ENCODE measurements at places on chromosomes 7 and 10. TPM values are rescaled to one million over a fixed set of nuclear protein-coding genes. Genes with fewer than 3 reads are reported as not detected.

GRCh38 chr10:50404021-50404773, 152.9 kb upstream of the ASAH2 start:
- no peak for DNase-seq

Gene PCBD1
- total RNA-seq, result 121 TPM

DNA sequence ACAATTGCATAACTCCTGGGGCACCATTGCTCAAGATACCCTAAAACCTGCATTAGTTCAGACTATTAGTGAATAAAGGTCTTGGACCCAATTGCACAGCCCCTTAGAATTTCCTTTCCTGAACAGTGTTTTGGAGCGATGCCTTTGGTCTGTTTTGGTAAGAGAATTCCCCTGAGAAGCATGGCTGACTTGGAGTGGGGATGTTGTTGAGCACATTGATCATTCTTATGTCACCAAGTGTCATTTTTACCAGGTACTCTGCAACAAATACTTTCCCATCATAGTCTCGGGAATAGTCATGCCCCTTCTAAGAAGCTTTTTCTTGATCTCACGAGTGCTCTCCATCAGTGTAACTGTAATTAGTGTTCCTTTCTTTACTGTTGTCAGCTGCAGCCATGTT, 229.7 kb downstream of the GFRA1 start:
- no peak for DNase-seq

Gene CCDC172
- total RNA-seq, result not detected

Gene CTAGE8
- total RNA-seq, result 1.5 TPM

Gene BMPER
- total RNA-seq, result 8.4 TPM

DNA sequence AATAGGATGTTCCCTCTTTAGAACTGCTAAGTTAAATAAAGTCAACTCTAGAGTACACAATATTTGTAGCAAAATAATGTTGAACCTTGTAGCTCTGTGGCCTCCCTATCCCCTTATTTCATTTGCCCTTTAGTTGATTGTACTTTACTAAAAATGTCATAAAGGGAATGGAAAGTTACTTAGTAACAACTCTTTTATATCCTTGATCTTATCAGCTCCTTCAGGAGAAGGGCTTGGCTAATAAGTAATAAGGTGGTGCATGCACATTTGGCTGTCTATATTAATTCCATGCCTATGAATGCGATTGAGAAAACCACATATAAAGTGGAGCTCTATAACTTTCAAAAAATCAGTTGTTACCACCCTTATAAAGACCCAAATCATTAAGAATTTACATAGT, 41.5 kb upstream of the GATA3 start:
- DNase-seq, result no peak

- no peak for DNase-seq
These were observed 285.6 kb downstream of the PRPF18 start for GRCh38 chr10:13872411-13872810.
